ENCODE measurements at places on chromosomes 12 and 14.
A peak's percentile ranks its signal among the peaks of the same experiment; 100 is the strongest.

GRCh38 chr14:88962356-88962755 is 137.9 kb downstream of the TTC8 start:
- DNase-seq: no peak

GRCh38 chr14:90677484-90678050 is 138.7 kb downstream of the TTC7B start:
- DNase-seq: no peak

DNA sequence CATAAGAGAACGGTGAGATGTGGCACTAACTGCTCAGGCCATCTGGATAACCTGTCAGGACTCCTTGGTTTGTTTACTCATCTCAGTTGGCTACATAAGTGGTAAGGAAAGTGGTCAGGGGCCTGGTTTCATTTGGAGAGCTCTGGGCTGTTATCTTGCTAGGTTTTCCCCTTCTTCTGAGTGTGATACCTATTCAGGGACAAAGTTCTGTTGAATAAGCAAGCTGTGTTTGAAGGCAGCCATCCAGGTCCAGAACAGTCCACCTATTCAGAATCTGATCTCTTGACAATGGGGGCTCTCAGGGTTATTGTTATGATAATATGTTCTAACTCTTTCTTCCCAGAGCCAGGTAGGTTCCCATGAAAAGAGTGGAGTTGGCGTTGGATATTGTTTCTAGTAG is 194.9 kb downstream of the PAH start:
- no peak for DNase-seq

DNA sequence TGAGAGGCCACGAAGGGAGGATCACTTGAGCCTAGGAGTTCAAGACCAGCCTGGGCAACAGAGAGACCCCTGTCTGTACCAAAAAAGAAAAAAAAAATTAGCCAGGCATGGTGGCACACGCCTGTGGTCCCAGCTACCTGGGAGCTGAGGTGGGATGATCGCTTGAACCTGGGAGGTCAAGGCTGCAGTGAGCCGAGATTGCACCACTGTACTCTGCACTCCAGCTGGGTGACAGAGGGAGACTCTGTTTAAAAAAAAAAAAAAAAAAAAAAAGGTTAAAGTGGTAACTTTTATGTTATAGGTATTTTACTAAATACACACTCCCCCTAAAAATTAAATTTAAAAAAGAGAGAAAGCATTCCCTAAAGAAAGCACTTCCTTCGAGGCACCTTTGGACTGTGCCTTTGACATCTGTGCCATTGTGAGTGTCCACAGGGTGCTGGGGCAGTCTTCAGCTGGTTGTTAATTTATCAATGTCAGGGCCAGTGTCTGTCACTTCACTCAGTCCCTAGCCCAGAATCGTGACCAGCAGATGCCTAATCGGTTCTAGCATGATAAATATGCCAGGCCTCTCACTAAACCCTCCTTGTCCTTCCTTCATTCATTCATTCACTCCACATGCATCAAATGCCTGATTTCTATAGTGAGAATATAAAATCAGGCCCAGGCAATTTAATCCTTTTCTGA is 63.1 kb downstream of the B4GALNT3 start:
- DNase-seq: no peak

GRCh38 chr12:46266869-46267574 is 1.8 kb downstream of the SLC38A1 start:
- peak; percentile 32 for DNase-seq

GRCh38 chr12:79691511-79692248 is 916 bp upstream of the PAWR start:
- DNase-seq: peak; percentile 71

DNA sequence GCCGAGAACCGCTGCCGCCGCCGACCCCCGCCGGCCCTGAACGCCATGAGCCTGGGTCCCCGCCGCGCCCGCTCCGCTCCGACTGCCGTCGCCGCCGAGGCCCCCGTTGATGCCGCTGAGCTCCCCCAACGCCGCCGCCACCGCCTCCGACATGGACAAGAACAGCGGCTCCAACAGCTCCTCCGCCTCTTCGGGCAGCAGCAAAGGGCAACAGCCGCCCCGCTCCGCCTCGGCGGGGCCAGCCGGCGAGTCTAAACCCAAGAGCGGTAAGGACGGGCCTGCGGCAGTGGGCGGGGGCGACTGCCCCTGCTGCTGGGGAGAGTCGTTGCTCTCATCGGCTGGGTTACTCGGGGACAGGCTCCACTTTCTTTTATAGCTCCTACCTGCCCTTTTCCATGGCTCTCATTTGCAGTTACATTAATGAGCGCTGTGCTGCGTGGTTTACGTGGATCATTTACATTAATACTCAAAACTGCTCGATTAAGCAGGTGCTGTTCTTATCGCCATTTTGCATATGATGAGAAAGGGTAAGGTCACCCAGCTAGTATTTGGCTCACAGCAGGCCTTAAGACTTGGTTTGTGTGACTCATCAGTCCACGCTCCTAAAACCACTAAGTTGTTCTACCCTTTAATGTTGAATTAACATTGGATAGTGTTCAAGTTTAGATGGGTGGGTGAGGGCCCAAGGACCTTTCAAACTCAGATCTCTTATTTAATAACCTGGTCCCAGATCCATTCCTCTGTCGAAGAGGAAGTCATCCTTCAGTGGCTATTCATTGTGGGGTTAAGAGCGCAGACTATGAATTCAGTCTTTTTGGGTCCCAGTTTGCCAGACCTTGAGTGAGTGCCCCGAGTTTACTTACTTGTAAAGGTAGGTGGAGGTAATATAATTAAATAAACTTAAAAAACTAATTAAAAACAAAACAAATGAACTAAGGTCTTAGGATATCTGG is 823 bp downstream of the RNF10 start:
- DNase-seq: peak; percentile 33

DNA sequence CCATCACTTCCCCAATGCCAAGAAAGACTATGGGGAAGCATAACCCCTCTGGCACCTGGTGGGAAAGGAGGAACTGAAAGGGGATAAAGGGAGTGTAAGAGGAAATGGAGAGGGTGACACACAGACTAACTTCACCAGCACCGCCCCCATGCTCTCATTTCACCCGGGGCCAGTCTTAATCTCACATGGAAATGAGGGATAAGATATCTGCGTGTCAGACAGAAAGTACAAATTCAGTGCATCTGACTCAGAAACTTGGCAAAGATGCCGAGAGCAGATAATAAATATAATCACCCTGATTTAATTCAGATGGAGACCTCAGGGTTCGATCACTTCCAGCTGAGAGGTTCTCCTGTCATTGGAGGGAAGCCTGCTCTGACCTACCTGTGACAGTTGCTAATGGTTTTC is 191.6 kb downstream of the DUSP6 start:
- DNase-seq: no peak

- no peak for DNase-seq
Observed at GRCh38 chr12:116325336-116325664, 47.8 kb upstream of the MED13L start.

DNA sequence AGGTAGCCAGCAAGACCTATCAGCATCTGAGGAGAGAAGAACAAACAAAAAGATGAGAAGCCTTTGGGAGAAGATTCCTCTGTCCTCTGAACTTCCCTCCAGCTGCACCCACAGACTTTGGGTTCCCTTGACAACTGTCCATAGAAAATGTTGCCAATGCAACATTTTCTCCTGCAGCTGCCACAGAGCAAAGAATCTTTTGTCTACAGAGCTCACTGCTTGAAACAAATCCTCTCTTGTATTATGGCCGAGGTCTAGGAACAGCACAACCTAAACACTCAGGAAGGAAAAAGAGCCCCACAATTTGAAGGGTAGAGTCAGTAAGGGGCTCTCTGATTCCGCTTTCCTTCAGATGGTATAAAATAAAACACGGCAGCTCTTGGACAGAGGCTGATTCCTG is 14.3 kb downstream of the POMT2 start:
- no peak for DNase-seq

- DNase-seq: no peak
Observed at GRCh38 chr14:24851406-24851805, 198.5 kb downstream of the STXBP6 start.

DNA sequence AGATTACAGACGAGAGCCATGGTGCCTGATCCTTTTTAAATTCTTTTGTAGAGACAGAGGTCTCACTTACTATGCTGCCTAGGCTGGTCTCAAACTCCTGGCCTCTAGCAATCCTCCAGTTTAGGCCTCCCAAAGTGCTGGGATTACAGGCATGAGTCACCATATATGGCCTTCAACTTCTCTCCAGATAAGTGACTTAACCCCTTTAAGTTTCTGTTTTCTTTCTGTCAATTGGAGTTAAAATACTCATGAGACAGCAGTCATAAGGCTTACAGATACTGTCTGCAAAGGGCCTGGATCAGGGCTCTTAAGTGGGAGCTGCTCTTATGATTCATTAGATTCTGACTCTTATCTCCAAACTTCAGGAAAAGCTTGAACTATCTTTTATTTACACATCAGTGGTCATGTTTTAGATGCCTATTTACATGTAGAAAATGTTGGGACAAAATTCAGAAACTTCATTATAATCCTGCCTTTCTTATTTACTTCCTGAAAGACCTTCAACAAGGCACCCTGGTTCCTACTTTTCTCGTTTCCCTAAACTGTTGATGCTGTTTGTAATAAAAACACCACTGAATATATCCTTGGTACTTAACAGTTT is 271.5 kb upstream of the TBX3 start:
- DNase-seq: no peak

GRCh38 chr12:98894412-98895085 is 249.5 kb downstream of the APAF1 start:
- peak; percentile 61 for DNase-seq

GRCh38 chr12:119826661-119827445 is 50.3 kb downstream of the CIT start:
- no peak for DNase-seq

- peak; percentile 77 for DNase-seq
Observed at GRCh38 chr12:48991247-48992050, 7.7 kb downstream of the DDN start.

GRCh38 chr14:56004786-56005185 is 113.4 kb upstream of the PELI2 start:
- no peak for DNase-seq

DNA sequence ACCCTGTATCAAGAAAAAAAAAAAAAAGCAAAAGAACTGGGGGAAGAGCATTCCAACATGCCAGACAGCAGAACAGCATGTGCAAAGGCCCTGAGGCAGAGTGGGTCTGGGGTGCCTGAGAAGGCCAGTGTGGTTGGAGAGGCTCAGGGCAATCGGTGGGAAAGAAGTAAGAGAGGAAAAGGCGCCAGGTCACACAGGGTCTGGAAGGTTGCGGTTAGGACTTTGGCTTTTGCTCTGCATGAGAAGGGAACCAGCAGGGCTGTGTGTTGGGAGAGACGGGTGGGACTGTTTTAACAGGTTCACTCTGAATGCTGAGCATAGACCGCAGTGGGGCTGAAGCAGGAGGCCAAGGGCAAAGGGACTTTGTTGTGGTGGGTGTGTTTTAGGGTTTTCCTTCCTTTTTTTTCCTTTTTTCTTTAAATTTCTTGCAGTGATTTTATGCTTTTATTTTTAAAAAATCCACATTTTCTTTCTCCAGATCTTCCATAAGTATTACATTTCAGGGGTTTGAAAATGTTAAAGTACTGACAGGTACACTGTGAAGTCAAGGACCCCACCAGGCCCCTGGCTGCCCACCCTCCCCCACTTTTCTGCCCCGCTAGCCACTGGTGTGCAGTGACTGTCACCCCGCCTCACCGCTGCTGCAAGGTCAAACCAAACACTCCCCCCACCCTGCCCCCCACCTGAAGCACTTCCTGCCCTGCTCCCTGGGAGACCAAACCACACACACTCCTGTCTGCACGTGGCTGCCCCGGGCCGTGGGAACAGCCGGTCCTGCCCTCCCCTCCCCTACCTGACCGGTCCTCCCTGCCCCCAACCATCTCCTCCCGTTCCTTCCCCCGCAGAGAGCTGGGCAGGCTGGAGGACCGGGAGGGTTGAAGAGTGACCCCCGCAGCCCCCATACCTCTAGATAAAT is 30.0 kb downstream of the DTX1 start:
- DNase-seq: no peak

GRCh38 chr12:75900781-75901254 is 130.8 kb downstream of the PHLDA1 start:
- DNase-seq: no peak

GRCh38 chr12:70733385-70733784 is 96.2 kb upstream of the PTPRB start:
- peak; percentile 57 for DNase-seq

- DNase-seq: no peak
Observed at GRCh38 chr12:52250048-52250990, 17.3 kb downstream of the KRT7 start.

- no peak for DNase-seq
Observed at GRCh38 chr12:124369055-124369826, 74.3 kb downstream of the RFLNA start.

DNA sequence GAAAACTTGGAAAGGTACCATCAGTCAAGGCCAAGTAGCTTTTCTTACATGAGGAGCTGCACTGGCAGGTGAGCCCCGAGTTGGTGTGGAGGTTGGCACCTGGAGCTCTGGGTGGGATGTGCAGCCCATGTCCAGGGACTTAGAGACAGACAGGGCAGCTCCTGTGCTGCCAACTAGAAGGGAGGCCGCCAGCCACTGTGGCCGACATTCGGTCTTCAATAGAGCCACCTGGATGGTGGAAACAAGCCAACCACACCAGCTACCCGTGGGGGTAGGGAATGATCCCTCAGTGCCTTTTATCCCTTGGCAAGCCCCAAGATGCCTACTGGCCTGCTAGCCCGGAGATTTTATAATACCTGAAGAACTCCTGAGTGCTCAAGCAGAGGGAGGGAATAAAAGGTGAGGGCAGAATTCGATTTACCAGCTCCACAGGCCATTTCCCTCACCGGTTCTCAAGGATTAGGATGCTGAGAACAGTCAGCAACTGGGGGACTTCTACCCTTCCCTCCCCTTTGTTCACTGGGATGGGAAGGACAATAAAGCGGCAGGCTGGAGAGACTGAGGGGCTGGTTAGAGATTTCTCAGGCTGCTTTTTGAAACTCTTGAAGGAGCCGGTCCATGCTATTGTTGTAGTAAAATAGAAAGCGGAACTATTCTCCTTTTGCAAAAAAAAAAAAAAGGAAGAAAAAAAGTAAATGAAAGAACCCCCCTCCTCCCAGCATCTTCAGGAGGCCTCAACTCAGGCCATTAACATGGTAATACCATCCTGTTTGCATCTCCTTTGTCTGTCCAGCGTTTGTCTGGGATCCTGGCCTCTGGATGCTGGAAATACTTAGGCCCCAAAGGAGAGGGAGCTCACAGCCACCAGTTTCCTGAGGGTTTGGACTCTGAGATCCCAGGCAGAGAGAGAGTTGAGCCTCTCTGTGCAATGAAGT is 321.6 kb downstream of the ZFP36L1 start:
- DNase-seq: no peak

DNA sequence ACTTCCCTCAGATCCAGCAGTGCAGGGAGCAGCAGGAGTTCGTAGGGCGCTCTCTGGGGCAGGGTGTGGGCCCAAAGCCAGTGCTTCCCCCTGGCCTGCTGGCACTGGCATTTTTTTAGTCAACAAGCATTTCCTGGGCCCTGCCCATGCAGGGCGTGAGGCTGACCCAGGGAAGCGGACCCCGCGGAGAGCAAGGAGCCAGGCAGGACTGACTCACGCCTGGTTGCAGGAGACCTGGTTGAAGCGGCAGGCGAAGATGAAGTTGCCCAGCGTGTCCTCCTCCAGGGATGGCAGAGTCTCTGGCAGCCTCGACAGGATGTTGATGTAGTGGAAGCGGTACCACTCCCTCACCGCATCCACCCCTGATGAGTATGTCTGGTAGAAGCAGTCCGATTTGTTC is 13.5 kb downstream of the SCNN1A start:
- no peak for DNase-seq

- DNase-seq: no peak
Observed at GRCh38 chr12:38995249-38995648, 89.9 kb upstream of the CPNE8 start.

All from NCI-H2171 treated with DMSO at 0.1 percent for 48 hours (cell line).